Activated CD4-positive, alpha-beta T cell treated with anti-CD3 and anti-CD28 coated beads for 4 hours (primary cell): ENCODE measurements at places on chromosomes 16 and 17.

GRCh38 chr16:85759631-85760419 lies 8.9 kb upstream of the C16orf74 start:
- DNase-seq, result no peak

GRCh38 chr16:15482068-15482747 lies 47.8 kb downstream of the BMERB1 start:
- DNase-seq, result peak; percentile 44

- no peak for DNase-seq
Observed at GRCh38 chr17:21293831-21294210, 9.3 kb downstream of the MAP2K3 start.

- DNase-seq, result no peak
Observed at GRCh38 chr17:42180411-42180921, 476 bp downstream of the KCNH4 start.

DNA sequence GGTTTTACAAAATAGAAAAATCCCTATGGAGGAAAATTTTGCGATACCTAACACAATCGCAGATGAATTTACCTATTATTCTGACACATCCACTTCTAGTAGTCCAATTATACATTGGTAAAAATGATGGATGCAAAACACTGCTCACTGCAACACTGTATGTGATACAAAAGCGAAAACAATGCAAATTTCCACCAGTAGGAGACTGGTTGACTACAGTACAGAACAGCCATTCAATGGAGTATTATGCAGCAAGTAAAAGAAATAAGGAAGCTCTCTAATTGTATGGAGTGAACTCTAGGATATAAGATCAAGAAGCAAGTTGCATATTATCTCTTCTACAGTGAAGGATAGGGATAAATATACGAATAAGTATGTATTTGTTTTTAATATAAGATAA lies 48.5 kb downstream of the SETD6 start:
- DNase-seq, result no peak

DNA sequence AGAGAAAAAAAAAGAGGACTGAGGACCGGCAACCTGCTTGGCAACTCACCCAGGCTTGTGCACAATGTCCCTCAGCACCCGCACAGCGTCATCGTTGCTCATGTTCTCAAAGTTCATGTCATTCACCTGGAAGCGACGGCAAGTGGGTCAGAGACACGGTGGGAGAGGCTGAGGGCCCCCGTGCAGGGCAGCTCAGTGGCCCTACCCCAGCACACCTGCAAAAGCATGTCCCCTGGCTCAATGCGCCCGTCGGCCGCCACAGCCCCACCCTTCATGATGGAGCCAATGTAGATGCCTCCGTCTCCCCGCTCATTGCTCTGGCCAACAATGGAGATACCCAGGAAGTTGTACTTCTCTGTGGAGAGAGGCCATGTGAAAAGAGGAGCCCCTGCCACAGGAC lies 5.4 kb downstream of the DVL2 start:
- DNase-seq, result no peak
